Activated CD4-positive, alpha-beta T cell treated with anti-CD3 and anti-CD28 coated beads, Interleukin-2, amount 10 ng/mL, durations not matched to agents 24 days and 14 days (primary cell): ENCODE measurements at places on chromosomes 6 and 20. TPM values are rescaled to one million over a fixed set of nuclear protein-coding genes. Genes with fewer than 3 reads are reported as not detected.

Gene NNAT
- 0.16 TPM in 1 of 2 replicates, not detected in the other for total RNA-seq

Gene RAMACL
- total RNA-seq = 0.14 and 0.30 TPM in 2 replicates

Gene PI16
- total RNA-seq = not detected in 2 replicates

GRCh38 chr20:47559141-47559540 lies 57.5 kb downstream of the NCOA3 start:
- H3K27ac ChIP-seq = no peak overlapping the region
- no peak overlapping the region for H3K4me3 ChIP-seq

GRCh38 chr6:119626884-119627619 lies 277.5 kb upstream of the MAN1A1 start:
- no peak overlapping the region for H3K4me3 ChIP-seq
- no peaks in the 10 kb centered on the region for H3K4me1 ChIP-seq
- DNase-seq = no peak
- H3K27ac ChIP-seq = no peak overlapping the region
- H3K27me3 ChIP-seq = peaks cover 14% of the 10 kb centered on the region

DNA sequence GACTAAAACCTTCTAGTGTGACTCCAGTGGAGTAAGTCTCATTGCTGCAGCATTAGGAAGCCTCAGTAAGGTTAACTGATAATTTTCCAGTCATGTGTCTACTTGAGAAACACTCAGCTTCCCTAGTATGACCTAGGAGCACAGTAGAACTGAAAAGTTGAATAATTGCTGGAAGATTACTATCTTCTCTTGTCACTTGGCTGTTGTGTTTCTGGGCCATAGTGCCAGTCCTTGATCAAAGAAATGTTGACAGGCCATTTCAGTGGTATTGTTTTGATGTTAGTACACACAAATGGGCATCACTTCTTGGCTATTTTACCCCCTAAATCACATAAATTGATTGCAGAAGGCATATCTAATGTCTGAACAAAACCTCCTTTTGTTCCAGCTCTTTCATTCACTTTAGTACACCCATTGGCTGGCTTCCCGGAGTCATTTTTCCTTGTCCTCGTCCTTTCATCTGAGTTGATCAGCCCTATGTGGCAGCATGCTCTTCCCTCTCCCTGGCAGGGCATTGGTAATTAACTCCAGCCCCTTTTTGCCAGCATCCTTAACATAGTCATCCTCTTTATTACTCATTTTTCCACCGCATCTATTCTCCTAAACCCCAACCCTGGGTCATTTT lies 6.0 kb downstream of the ENPP3 start:
- peaks cover 1% of the 10 kb centered on the region for H3K4me1 ChIP-seq
- no peak for DNase-seq
- H3K36me3 ChIP-seq = no peaks in the 10 kb centered on the region
- no peak overlapping the region for H3K4me3 ChIP-seq
- H3K27me3 ChIP-seq = no peaks in the 10 kb centered on the region

DNA sequence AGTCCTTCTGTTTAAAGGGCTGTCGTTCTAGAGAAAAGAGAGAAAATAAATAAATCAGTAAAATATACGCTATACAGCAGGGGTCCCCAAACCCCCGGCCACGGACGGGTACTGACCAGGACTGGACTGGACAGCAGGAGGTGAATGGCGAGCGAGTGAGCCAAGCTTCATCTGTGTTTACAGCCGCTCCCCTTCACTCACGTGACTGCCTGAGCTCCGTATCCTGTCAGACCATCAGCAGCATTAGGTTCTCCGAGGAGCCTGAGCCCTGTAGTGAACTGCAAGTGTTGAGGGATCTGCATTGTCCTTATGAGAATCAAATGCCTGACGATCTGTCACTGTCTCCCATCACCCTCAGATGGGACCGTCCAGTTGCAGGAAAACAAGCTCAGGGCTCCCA lies 76.5 kb downstream of the ZNF217 start:
- DNase-seq = no peak
- no peak overlapping the region for H3K4me3 ChIP-seq
- no peaks in the 10 kb centered on the region for H3K4me1 ChIP-seq
- no peaks in the 10 kb centered on the region for H3K27me3 ChIP-seq
- H3K36me3 ChIP-seq = no peaks in the 10 kb centered on the region

DNA sequence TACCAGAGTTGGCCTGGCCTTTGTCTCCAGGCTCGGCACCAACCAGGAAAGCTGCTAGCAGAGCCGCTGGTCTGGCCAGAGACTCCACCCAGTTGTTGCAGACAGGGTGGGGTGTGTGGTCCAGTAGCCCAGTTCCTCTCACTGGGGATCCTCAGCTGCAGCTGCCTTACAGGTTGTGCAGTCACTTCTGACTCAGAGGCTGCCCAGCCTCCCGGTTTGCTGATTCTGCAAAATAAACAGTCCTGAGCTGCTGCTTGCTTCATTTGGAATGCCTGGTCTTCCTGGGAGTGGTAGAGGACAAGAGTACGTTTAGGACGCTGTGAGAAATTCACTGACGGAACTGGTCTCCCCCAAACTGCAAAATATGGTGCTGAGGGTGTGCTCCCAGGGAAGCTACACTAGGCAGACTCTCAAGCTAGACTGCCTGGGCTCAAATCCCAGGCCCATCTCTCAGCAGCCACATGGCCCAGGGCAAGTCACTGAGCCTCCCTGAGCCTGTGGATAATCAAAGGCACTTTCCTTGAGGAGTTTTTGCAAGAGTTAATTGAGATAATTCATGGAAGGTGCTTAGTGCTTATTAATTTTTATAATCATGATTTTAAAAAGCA lies 246.1 kb downstream of the TFAP2C start:
- no peaks in the 10 kb centered on the region for H3K36me3 ChIP-seq
- H3K4me1 ChIP-seq = no peaks in the 10 kb centered on the region
- H3K4me3 ChIP-seq = no peak overlapping the region
- no peak for DNase-seq
- H3K27ac ChIP-seq = no peak overlapping the region

DNA sequence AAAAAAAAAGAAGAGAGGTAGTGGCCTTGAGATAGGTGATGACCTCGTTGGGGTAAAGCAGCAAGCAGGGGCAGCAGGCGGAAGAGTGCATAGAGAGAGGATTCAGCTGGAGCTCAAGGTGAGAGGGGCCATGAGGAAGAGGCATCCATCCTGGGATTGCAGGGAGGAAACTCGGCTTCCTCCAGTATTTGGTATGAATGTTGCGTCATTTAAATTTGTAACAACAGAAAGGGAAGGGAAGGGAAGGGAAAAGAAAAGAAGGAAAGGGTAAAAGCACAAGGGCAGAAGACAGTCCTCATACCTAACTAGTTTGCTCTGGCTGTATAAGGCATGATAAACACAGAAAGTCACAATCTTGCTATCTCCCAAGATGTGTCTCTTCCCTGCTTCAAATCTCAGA lies 39.9 kb upstream of the MYB start:
- no peak overlapping the region for H3K27ac ChIP-seq
- peaks cover 44% of the 10 kb centered on the region for H3K4me1 ChIP-seq
- DNase-seq = no peak
